ENCODE measurements at places on chromosomes 5 and 9.
A peak's percentile ranks its signal among the peaks of the same experiment; 100 is the strongest.

GRCh38 chr5:32534041-32534440 is 51.3 kb upstream of the SUB1 start:
- no peak for DNase-seq

DNA sequence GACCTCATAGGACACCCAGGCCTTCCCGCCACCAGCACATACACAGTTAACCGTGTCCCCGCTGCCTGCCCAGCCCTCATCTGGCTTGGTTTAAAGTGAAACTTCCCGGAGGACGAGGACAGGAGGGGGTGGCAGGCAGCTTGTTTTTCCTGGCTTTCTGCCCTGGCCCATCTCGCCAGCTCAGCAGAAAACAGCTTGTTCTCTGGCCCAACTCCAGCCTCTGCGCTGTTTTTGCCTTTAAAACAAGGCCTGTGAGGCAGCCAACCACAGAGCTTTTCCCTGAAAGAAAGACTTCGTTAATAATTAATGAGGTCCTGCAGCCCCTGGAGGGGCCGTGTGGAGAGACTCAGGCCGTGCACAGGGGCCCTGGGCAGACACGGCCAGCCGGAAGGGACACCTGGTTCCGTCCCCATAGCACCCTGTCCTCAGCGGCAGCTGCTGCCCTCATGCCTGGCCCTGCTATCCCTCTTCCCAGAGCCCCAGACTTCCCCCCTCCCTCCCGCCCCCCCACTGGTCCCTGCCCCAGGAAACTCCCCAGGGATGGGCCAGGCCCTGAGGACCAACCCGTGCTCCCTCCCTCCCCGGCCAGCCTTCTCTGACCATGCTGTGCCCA is 108.7 kb downstream of the RXRA start:
- DNase-seq: peak; percentile 69

GRCh38 chr9:74379718-74380117 is 117.4 kb upstream of the RORB start:
- peak; percentile 70 for DNase-seq

GRCh38 chr9:94761481-94761880 is 35.0 kb downstream of the AOPEP start:
- no peak for DNase-seq

GRCh38 chr5:95590880-95591279 is 29.0 kb upstream of the GPR150 start:
- peak; percentile 26 for DNase-seq

GRCh38 chr5:38467353-38468040 is 88.9 kb downstream of the LIFR start:
- DNase-seq: no peak

- DNase-seq: no peak
Observed at GRCh38 chr9:93894691-93895079, 60.5 kb downstream of the BARX1 start.

DNA sequence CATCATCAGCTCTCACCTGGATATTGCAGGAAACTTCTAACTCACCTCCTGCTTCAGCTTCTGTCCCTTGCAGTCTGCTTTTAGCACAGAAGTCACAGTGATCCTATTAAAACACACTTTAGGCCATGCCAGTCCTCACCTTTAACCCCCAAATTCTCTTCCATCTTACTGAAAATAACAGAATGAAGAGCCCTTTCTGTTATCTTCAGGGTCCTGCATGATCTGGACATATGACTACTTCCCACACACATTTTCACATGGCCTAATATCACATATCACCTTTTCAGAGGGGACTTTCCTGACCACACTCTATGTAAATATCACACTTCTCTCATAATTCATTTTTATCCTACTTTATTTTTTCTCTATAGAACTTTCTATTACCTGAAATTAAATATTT is 550.6 kb upstream of the CLINT1 start:
- no peak for DNase-seq

DNA sequence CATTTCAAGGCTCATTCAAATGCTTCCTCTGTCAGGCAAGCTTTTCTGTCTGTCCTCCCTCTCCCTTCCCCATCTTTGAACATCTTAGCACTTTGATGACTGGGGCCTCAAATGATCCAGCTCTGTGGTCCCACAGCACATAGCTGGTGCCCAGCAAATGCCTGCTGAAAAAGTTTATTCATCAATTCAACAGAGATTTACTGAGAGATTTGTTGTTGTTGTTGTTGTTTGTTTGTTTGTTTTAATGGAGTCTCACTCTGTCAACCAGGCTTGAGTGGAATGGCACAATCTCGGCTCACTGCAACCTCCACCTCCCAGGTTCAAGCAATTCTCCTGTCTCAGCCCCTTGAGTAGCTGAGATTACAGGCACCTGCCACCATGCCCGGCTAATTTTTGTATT is 6.0 kb upstream of the EXOSC2 start:
- DNase-seq: no peak

DNA sequence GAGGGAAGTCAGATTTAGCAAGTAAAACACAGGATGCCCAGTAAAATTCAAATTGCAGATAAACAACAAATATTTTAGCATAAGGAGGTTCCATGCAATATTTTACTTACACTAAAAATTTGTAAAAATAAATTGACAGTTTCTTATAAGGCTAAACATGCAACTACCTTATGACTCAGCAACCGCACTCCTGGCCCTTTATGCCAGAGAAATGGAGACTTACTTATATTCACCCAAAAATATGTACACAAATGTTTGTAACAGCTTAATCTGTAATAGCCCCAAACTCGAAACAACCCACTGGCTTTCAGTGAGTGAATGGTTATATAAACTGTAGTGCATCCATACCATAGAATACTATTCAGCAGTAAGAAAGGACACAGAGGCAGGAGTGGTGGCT is 28.6 kb upstream of the TRIM14 start:
- DNase-seq: no peak

DNA sequence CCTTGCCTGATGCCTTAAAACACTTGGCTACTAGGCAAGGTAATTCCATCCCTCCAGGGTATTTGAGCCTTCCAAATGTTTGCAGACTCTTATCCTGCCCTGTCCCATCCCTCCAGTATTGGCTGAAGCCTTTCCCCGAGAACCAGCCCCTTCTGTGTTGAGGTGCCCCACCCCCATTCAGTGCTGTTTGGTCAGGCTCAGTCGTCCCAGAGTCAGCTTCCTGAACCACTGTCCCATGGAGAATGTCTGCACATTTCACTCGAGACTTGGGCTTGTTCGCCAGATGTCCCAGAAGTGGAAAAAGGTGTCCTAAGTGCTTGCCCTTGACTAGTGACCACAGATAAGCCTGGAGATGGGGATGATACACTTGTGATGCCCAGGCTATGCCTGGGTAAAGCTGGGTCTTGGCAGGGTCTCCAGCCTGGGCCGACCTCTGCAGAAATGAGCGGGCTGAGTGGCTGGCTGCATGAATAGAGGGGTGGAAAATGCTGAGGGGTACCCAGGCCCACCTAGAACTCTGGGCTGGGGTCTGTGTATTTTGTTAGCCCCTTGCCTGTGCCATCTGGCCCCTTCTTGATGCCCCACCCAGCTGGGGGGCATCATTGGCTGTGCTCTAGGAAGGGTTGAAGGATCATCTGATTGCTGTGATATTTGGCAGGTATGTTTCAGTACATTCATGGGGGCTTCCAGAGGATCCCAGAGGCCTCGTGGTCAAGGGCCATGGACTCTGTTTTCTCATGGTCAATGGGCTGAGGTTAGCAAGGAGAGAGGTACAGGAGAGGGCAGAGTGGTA is 178.4 kb downstream of the MACROH2A1 start:
- peak; percentile 5 for DNase-seq

DNA sequence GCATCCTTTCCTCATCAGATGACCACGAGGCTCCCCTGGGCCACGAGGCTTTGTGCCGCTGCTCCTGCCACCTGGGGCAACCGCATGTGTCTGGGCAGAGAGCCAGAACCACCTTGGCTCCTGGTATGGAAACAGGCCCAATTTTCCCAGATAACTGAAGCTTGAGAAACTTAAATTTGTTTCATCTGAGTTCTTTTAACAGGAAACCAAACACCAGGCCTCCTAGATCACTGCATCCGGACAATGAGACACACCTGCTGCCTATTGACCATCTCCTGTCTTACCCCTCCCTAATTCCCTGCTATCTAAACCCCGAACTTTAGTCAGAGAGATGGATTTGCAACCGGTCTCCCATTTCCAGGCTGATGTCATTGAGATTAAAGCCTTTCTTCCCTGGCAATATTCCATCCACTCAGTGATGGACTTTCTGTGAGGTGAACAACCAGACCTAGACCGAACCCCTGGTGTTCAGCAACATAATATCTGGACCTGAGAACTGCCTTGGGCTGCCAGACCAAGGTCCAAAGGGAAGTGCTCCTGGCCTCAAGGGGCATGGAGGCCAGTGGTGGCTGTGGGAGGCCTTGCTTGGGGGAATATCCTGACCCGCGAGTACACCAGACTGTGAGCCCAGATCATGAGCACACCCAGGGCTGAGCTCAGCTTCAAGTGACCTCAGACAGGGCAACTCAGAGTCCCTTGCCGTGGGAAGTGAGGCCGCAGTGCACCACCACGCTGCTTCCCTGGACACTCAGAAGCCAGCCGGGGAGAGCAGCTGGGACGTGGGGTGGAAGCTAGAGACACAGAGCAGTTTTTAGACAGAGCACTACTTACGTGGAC is 199.7 kb downstream of the HSPA4 start:
- no peak for DNase-seq

DNA sequence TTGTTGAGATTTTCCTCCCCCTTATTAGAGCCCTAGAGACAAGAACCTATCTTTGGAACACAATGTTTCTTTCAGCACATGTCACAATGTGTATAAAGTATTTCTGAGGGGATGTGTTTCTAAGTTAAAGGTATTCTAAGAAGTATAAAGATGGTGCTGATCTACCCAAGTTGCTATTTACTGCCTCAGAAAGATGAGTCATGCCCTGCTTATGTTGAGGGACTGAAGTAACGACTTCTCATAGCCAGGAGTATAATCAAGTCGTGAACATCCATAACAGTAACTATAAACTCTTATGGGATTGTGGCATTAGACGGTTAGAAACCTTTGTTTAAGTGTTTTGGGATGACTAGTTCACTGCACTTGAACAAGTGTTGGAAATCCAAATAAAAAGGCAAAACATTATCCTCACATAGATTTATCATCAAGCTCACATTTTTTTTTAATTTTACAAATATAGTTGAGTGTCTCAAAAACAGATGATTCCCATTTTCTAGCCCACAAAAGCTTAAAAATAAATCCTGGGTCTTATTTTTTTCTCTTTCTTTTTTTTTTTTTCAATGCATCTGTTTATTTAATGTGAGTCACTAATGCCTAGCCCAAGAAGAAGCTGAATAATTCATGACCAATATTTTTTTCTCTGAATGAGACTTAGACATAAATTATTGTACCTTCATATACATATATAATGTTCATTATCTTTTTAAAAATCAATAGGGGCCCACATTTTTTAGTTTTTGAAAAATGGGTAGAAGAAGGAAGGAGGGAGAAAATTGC is 12.2 kb upstream of the TMEM252 start:
- DNase-seq: no peak

DNA sequence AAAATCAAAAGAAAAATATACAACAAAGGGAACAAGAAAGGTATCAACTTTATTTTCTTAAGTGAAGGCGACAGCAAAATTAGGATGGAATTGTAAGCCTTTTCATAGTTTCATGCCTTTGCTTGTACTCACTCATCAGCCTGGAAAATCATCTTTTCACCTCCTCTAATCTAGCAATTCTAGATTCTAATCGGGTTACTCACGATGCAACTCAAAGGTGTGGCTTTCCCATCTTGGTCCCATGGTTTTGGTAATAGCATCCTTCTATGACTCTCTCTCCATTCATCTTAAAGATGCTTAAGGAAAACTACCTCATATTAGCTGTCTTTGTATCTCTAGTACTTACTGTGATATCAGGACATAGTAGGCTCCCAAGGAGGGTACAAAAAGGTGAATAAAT is 30.5 kb downstream of the DNAH5 start:
- DNase-seq: no peak

DNA sequence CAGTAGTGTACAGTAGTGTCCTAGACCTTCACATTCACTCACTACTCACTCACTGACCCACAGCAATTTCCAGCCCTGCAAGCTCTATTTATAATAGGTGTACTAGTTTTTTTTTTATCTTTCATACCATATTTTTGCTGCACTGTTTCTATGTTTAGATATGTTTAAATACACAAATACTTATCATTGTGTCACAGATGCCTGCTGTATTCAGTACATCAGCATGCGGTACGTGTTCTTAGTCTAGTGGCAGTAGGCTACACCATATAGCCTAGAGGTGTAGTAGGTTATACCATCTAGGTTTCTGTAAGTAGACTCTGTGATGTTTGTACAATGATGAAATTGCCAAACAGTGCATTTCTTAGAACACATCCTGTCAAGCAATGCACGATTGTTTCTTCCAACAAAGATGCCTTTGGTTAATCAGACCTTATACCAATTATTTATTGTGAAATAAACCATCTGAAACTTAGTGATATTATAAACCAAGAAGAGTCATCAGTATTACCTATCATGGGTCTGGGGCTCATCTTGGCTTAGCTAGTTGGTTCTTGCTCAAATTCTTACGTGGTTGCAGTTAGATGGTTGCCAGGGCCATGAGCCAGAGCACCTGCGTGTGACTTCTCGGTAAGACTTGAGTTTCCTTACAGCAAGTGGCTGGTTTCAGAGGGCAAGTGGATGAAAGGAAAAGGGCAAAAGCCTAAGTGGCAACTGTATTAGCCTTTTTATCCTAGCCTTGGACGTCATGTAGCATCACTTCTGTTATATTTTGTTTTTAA is 41.1 kb downstream of the ERBIN start:
- DNase-seq: no peak

- no peak for DNase-seq
Observed at GRCh38 chr5:159290741-159291140, 27.7 kb downstream of the UBLCP1 start.

DNA sequence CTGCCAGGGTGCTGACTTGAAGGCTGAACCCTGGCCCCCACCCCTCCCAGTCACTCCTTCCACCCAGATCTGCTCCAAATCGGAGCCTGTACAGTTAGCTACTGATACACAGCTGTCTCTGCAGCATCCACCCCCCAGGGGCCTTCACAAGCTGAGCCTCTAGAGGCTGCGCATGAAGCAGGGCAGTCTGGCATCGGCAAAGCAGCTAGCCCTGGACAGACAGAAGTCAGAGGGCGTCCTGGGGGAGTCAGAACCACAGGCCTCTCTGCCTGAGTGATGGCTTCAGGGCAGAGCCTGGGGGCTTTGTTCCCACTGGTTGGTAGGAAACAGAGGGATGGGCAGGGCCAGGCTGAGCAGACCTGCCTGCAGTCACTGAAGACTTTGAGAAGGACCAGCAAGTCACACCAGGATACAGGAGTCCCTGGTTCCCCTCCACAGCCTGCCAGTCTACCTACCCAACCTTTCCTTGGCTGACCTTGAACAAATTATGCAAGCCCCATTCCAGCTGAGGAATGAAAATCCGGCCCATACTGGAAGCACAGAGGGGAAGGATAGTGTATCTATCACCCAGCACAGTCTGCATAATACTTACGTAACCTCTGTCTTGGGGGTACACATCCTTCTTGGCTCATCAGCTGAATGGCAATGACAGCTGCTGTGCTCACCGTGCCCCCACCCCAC is 8.8 kb downstream of the VDAC1 start:
- DNase-seq: no peak

DNA sequence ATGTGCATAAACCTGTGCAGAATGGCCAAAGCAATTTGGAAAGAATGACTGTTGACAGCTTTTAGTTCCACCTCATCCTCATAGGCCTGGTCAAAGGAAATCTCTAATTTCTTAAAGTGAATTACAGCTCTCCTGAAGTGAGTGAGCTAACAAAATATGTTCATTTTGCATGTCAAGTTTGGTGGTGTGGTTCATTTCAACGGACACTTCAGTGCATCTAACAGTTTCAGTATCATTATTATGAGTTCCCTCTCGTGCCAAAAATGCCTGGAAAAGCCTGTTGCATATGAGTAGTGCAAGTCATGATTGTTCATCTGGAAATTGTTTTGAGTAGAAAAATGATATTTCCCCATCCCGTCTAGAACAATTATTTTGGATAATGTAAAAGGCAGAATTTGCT is 53.2 kb upstream of the HMHB1 start:
- DNase-seq: no peak

Data from D341Med (cell line).